ENCODE measurements at places on chromosomes 12 and 14.

- DNase-seq: peak; percentile 34
Measured at GRCh38 chr14:63174760-63175191, 29.5 kb upstream of the RHOJ start.

DNA sequence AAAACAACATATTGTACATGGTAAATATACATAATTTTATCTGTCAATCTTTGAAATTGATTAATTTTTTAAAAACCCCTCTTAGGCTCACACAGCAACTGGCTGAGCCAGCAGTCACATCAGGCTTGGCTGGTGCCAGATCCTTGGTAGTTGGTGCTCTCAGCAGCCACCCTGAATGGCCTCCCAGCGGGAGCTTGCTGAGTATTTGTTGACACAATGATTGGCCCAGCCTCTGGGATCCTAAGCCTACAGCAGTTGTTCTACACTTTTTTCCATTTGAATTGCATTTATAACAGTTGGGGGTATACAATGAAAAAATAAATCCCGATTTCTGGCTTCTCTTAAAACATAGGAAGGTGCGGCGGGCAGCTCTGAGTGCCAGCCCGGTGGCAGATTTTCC, 11.1 kb downstream of the PRKAB1 start:
- DNase-seq: no peak

- DNase-seq: no peak
Measured at GRCh38 chr12:32402946-32403345, 3.6 kb downstream of the FGD4 start.

DNA sequence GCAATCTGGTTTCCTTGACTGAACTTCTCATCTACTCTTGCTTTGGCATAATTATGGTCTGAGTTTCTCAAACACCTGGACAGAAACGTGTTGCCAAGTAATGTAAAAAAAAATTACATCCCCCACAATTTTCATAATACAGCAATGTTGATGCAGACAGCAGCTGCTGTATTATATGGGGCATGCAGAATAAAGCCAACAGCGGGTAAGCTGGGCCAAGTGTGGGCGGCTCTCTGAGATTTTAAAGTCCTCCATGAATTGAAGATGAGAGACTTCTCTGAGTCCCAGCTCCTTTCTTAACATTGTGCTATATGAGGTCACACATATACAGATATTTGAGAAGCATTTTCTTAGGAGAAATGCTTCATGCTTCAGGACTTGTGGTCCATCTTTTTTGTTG, 881.2 kb downstream of the GALC start:
- DNase-seq: no peak

DNA sequence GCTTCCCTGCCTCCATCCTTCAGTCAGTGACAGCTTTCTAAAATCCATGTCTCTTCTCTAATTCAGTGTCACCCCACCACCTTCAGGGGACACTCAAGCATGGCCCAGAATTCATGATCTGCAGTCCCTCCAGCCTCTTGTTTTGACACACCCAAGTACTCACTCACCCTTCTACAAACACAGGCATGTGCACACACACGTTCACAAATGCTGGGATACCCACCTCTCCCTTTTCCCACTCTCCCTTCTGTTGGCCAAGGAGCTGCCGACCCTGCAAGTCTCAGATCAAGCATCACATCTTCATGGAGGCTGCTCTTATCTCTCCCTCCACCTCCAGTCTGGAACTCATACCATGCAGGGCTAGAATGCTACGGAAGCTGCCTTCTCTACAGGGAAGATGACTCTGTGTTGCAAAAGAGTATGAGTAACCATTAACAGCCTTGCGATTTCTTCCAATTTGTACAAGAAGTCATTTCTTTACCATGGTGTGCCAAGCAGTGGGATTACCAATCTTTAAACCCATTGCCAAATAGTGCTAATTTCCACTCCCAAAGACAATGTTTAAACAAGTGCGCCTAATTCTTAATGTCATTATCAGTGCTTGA, 196.1 kb downstream of the BCL11B start:
- DNase-seq: no peak

DNA sequence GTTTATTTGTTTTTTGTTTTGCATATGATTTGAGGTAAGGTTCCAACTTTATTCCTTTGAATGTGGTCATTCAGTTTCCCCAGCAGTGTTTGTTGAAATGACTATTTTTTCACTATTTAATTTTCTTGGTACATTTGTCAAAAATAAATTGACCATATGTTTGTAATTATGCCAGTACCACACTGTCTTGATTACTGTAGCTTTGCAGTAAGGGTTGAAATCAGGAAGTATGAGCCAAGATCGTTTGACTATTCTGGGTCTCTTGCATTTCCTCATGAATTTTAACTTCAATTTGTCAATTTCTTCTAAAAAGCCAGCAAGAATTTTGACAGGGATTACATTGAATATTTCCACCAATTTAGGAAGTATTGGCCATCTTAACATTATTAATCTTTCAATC, 199.3 kb upstream of the PPFIA2 start:
- DNase-seq: no peak

GRCh38 chr14:104967386-104968152, 10.6 kb downstream of the AHNAK2 start:
- DNase-seq: no peak

GRCh38 chr14:69711065-69711464, 55.9 kb upstream of the SRSF5 start:
- DNase-seq: no peak

GRCh38 chr12:57438400-57438799, 3.8 kb downstream of the INHBC start:
- no peak for DNase-seq

DNA sequence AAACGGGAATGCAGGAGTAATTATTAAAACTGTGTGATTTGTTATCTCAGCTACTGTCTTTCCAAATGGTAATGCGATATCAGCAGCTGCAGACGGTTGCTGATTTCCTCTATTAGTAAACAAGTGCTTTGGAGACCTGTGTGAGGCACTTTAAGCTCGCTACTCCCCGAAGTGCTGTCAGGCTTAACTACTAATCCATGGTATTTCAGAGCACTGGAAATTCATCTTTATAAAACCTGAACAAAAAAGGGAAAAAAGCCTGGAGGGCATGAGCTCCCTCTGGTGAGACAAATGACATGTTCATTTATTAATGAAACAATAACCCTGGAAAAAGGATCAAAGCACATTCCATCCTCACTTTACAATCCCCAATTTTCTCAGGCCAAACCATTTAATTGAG, 143.6 kb upstream of the OTX2 start:
- DNase-seq: no peak

DNA sequence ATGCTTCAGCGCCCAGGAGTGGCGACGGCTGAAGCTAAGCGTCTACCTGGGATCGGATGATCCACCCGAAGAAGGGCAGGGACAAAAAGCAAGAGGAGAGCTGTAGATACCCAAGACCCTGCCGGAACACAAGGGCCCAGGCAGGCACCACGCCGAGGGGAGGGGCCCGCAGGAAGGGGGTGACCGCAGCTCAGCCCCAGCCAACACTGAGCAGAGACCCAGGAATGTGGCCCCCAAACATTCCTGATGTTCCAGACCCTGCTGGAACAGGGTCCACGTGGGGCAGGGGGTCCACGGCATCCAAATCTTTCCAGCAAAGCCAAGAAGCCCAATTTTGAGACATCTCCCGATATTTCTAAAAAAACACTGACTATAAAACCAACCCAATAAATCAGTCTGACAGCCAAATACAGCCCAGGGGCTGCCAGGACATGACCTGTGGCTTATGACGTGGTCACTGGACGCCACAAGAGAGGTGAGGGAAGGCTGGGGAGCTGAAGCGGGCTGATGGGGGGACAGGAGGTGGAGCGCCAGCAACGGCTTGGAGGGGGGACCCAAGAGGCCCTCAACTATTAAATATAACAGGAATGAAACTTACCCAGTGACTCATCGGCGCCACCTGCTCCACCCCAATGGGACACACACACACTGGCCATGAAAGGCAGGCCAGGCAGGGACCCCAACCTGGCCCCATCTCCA, 58.9 kb downstream of the NCOR2 start:
- DNase-seq: no peak

GRCh38 chr12:11152725-11153124, 18.3 kb upstream of the SMIM10L1 start:
- DNase-seq: no peak

DNA sequence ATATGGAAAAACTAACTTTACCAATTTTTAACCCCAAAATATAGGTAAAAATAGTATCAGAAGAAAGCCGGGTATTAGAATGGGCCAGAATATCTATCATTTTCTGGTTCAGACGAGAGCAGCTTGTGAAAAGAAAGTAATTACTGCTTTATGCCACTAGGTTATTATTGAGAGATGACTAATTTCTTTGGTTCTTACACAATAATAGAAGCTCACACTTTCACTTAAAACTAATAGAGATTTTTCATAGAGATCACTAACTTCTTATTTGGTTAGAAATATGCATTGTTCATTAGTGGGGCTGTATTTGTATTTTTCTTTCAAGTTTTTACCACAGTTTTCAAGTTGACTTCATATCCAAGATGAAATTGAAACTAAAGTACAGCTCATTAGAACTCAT, 1241.2 kb upstream of the FLRT2 start:
- DNase-seq: no peak

DNA sequence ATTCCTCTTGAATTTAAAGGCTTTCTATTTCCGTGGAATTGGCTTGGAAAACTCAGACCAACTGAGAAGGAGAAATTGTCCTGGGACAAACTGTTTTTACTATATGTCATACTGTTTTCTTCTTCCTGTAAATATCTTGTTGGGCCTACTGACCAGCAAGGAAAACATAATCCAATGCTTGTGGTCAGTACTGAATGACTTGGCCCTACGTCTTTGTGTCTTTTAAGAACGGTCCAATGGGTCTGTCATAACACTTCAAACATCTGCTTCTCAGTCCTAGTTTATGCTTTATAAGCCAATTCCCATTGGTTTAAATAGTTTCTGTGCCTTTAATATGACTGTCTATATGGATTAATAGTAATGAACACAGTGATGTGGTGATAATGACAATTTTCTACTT, 248.5 kb upstream of the DDHD1 start:
- no peak for DNase-seq

DNA sequence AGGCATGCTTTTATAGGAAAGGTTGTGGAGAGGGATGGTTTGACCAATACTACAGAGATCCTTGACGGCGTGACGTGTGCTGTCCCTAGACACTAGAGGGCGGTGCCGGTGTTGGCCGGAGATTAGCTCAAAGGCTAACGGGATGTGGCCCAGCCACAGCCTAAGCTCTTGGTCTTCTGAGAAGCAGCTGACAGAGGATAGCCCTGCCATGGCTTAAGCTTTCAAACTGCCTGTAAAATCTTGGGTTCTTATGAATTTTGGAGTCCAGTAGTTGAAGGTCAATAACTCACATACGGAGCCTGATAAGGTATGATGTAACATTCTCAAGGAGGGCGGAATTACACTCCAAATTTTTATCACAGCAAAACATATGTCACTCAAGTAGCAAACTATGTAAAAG, 515.7 kb upstream of the ATXN7L3B start:
- no peak for DNase-seq

- DNase-seq: no peak
Measured at GRCh38 chr14:54649056-54649455, 82.1 kb downstream of the SAMD4A start.

GRCh38 chr12:132603240-132604150, 6.9 kb downstream of the LRCOL1 start:
- DNase-seq: no peak

- no peak for DNase-seq
Measured at GRCh38 chr12:28383368-28383767, 193.1 kb downstream of the CCDC91 start.

DNA sequence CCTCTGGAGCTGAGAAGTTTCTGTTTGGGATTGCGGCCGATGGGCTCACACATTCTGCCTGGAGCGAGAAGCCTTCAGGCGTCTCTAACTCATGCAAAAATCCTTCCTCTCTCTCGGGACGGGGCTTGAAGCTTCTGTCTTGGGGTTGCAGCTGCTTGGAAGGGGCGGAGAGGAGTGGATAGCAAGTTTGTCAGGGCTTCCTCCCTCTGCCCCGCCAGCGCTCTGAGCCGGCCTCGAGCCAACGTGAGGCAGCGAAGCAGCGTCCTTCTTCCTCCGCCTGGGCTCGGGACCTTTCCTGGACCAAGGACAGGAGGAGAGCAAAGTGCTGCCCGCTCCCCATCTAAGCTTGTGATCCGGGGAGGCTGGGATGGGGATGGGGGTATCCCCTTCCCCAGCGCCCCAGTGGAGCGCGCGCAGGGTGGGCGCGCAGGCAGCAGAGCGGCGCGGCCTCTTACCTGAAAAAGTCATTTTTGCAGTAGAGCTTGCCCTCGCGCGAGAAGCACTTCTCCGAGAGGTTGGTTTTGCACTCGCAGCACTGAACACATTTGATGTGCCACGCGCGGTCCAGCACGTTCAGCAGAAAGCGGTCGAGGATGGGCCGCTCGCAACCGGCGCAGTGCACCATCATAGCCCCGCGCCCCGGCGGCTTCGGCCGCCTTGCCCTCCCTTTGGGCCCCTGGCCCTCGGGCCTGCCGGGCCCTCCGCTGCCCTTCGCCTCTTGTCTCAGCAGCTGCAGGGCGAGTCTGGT, 626 bp downstream of the LHX5 start:
- no peak for DNase-seq

DNA sequence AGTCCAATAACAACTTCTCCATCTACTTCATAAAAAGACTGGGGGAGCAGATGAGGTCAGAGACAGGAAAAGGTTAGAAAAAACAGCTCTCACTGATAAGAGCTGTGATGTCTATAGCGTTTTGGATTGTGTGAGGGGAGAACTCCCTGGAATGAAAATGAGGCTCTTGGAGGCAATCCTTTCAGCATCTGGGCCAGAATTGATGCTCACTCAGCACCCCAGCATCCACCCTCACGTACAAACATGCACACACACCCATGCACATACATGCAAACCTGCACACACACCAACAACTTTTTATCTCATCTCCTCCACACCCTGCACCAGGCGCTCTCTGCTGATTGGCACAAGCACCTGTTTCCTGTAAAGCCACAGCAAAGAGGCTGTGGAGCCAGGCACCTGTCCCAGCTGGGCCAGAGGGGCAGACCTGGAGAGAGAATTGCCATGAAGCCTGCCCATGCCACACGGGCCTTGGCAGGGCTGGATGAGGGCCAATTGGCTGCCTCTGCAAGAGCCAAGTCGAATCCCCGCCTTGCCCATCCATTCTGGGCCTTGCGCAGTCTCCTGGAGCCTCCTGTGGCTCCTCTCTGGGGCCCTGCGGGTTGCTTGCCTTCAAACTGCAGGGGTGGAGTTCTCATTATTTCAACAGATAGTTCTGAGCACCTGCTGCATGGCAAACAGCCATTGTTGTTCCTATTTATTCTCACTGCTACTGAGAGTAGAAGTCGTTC, 53.1 kb downstream of the SYNE3 start:
- DNase-seq: no peak
